ENCODE measurements at places on chromosomes 1 and 21.
A peak's percentile ranks its signal among the peaks of the same experiment; 100 is the strongest.

GRCh38 chr1:197181982-197182381 lies 35.5 kb upstream of the ASPM start:
- no peak for DNase-seq

DNA sequence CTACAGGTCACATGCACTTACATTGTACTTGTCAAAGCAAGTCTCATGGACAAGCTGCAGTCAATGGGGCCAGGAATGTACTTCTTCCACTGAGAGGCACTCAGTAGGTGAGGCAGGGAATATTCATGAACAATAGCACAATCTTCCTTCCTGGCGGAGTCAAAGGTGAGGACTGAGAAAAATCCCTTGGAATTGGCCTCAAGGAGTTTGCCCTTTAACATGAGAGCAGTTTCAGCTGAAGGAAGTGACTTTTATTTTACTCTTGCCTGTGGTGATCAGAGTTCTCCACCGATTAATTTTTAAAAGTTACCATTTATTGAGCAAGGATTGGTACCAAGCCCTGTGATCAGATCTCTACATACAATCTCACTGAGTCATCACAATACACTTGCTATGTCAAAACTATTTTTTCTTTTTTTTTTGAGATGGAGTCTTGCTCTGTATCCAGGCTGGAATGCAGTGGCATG lies 11.2 kb upstream of the AK2 start:
- DNase-seq = no peak

- DNase-seq = no peak
Measured at GRCh38 chr1:61441723-61442262, 283.1 kb downstream of the TM2D1 start.

DNA sequence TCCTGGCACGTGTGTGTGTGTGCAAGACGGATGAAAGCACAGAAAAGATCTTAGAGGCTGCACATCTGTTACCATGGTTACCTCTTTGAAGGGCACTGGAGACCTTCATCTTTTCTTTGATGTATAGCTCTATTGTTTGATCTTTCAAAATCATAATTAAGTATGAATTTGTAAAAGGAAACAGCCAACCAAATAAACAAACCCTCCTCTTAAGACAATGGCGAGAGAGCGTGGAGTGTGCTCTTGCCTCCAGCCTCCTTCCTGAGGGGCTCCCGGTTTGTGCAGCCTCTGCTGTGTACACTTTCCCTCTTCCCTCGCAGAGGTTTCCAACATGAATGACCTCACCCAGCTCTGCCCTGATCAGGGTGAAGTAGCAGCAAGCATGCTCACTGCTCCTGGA lies 27.9 kb downstream of the CACNA1S start:
- DNase-seq = no peak

DNA sequence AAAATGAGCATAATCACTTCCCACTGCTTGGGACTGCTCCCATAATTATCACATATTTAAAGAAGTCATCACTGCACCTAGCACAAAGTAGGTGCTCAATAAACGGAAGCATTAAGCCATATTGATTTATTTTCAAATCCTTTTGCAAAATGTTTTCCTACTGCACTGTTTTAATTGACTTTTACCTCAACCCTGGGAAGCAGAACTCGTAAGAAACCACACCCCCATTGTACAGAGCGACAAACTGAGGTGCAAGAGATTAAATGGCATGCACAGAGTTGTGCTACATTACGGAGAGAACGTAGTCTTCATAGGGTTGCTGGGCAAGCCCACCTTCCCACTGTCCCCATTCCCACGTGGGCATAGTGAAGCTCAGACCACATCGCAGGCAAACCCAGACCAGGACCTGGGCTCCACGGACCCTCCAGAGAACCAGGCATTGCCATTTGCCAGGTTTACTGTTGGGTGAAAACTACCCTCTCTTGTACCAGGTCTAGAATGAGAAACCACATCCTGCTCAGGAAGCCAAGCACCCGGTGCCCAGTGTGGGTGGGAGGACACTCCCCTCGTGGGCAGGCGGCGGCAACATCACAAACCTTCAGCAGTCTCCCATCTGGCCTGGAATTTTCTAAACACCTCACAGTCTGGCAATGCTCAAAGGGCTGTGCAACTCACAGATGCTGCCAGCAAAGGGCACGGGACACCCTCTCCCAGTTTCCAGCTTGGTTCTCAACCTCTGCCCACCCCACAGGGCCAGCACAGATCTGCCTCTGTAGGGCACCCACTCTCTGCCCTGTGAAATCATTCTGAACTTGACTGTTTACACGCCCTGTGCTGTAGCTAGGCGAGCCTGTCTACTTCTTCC lies 8.2 kb downstream of the IFFO2 start:
- DNase-seq = no peak

DNA sequence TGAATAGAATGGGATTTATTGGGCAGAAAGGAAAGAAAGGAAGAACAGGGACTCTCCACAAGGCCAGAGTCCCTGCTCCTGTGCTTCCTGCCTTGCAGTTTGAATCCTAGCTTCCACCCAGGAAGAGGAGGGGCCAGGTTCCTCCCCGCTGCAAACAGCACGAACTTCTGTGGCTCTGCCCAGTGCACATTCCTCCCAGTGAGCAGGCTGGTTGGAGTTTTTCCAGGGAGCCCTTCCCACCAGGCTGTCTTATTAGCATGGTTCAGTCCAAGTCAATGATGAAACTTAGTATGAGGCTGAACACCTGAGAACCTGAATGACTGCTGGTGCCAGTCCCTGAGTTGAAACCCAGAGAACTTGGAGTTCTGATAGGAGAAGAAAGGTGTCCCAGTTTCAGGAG lies 247.2 kb downstream of the DUSP10 start:
- DNase-seq = no peak

DNA sequence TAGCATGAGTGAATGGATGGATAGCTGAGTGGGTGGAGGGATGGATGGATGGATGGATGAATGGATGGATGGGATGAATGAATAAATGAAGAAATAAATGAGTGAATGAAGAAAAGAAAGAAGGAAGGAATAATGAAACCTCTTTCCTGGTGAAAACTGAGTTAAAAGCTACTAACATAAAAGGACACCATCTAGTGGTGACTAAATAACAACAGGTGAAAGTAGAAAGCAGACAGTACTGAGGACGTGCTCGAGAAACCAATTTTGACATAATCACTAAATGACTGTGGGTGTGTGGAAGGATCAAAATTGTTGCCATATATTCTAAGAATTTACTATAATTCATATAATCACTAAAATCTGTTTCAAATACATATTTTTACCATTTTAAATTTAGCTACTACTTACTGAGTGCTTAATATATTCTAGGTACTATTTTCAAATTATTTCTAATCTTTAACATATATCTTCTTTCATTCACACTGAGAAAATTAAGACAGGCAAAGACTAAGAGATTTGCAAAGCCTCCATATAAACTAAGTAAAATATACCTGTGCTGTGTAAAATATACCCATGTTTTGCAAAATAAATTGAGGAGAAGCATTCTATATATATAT lies 522.9 kb downstream of the LRRIQ3 start:
- DNase-seq = no peak

GRCh38 chr21:45959779-45960390 lies 21.7 kb upstream of the COL6A1 start:
- DNase-seq = no peak

DNA sequence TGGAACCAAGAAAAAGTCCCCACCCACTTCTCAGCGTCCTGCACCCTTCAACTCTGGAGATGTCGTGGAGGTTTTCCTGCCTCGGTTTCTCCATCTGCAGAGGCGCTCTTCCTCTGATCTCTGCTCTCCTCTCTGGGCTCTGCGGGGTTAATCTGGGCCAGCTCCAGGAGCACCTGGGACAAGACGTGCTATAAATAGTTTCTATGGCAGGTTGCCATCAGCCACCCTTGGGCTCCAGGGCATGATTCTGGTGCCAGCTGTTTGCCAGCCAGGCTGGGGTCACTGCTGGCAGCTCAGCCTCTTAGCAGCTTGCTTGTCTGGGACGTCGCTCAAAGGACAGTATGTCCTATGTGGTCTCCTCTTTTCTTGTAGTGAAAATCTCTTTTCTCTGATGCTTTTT lies 137.1 kb downstream of the ACTL8 start:
- no peak for DNase-seq

- DNase-seq = no peak
Measured at GRCh38 chr1:14182856-14183255, 415.6 kb upstream of the KAZN start.

DNA sequence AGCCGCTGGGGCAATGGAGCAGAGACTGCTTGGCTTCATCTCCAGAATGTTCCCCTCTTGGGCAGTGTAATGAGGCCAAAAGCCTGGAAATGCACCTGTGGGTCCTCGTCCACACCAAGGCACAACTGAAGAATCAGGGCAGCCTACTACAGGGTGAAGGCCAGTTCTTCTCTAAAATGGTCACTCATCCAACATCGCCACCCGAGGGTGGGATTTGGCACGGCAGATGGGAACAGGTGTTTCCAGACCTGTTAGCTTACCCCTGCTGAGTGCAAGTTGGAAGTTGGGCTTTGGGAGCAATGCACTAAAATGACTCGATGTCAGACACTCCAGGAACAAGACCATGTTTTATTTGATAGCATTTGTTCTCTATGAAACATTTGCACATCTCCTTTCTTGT lies 543.7 kb downstream of the NPHP4 start:
- DNase-seq = peak; percentile 79

- DNase-seq = no peak
Measured at GRCh38 chr1:157724537-157725220, 24.1 kb upstream of the FCRL3 start.

DNA sequence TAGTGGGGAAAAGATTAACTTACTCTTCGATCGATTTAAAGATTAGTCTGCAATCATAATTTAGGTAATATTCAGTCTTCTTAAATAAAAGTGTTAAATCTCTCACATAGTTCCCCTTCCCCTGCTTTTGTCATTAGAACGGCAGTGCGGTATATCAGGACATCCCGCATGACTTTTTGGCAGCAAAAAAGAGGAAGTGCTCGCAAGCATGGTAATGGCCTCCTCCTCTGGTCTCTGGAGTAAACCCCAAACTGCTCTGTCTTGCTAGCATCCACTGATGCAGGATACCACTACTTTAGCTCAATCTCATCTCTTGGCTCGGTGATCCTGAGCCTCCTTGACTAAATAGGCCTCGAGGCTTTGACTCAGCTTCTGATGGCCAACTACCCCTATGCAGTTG lies 78.7 kb upstream of the VAV3 start:
- no peak for DNase-seq
